ENCODE measurements at places on chromosomes 2 and 18. TPM values are rescaled to one million over a fixed set of nuclear protein-coding genes. Genes with fewer than 3 reads are reported as not detected.

Gene PSMA8
- not detected for total RNA-seq

Gene UGT1A10
- total RNA-seq: 0.10 TPM

Gene KIF1A
- total RNA-seq: not detected

Gene FSHR
- not detected for total RNA-seq

Gene AGXT
- total RNA-seq: 41.9 TPM

Gene CNRIP1
- total RNA-seq: not detected

Gene RIT2
- total RNA-seq: not detected

Gene C2orf80
- not detected for total RNA-seq

Gene NDC80
- 47.0 TPM for total RNA-seq

Gene DNMT3A
- 29.1 TPM for total RNA-seq
